ENCODE measurements at places on chromosomes 5 and 9. TPM values are rescaled to one million over a fixed set of nuclear protein-coding genes. Genes with fewer than 3 reads are reported as not detected.

Gene OBP2B
- not detected for total RNA-seq

Gene SLC24A2
- not detected for total RNA-seq

Gene TBCA
- total RNA-seq: 238 TPM

Gene NTNG2
- total RNA-seq: 1.2 TPM

Gene FCN1
- not detected for total RNA-seq

Gene LCN2
- total RNA-seq: not detected

Gene MEIKIN
- not detected for total RNA-seq

Gene UBTD2
- 7.7 TPM for total RNA-seq

Gene IL3
- total RNA-seq: 68.7 TPM

Gene FAM78A
- total RNA-seq: 48.4 TPM

Gene CDO1
- 0.11 TPM for total RNA-seq

Gene CTXN3
- not detected for total RNA-seq

Gene WDR38
- total RNA-seq: not detected

Gene PCDHA11
- not detected for total RNA-seq

Gene FABP6
- not detected for total RNA-seq

Gene CRB2
- not detected for total RNA-seq

Gene CENPP
- 23.8 TPM for total RNA-seq

Gene LCP2
- 239 TPM for total RNA-seq

Gene SH3TC2
- total RNA-seq: not detected

Gene HRCT1
- total RNA-seq: not detected

Gene C1QTNF2
- total RNA-seq: not detected

Gene SPARC
- 0.76 TPM for total RNA-seq

Gene OR1J4
- not detected for total RNA-seq

Gene CAVIN4
- 0.17 TPM for total RNA-seq

Gene PAEP
- total RNA-seq: not detected

Gene PAX5
- total RNA-seq: 0.23 TPM

Gene LCN12
- total RNA-seq: 0.89 TPM

Gene ARHGEF28
- not detected for total RNA-seq

Gene GPR150
- 0.44 TPM for total RNA-seq

Gene FBP1
- total RNA-seq: 0.46 TPM

Gene CBY3
- 0.96 TPM for total RNA-seq

Gene SPINK13
- total RNA-seq: not detected

Gene SPATA31A3
- total RNA-seq: not detected

Gene DMRT3
- total RNA-seq: not detected

Gene TRIP13
- 43.4 TPM for total RNA-seq

Gene HAUS6
- 40.1 TPM for total RNA-seq

Gene FOXD4
- 0.10 TPM for total RNA-seq

Gene LCN1
- total RNA-seq: not detected

Gene CDC20B
- 0.21 TPM for total RNA-seq
